ENCODE measurements at places on chromosomes 3 and 15. TPM values are rescaled to one million over a fixed set of nuclear protein-coding genes. Genes with fewer than 3 reads are reported as not detected.

GRCh38 chr3:154701055-154701454 is 271.1 kb upstream of the GPR149 start:
- no peak for DNase-seq

- no peak for DNase-seq
Observed at GRCh38 chr3:38314112-38314763, 32.1 kb downstream of the SLC22A14 start.

GRCh38 chr3:76664816-76665215 is 375.1 kb upstream of the ROBO2 start:
- no peak for DNase-seq

Gene TUSC7
- not detected for total RNA-seq

DNA sequence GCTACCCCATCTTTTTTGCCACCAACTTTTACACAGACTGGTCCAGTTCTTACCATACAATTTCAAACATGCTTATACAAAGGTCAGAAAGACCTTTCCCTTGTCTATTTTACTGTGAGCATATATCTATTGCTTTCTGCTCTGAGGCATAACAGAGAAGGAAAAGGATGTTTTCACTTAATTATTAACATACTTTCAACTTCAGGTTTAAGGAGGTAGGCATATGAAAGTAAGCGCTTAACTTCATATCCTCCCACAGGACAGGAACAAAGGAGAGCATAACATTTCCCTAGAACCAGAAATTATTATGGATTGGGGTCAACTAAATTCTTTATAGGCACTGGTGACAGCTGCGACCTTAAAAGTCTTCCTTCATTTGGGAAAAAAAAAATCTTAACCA is 1.1 kb downstream of the MYEF2 start:
- DNase-seq = no peak

DNA sequence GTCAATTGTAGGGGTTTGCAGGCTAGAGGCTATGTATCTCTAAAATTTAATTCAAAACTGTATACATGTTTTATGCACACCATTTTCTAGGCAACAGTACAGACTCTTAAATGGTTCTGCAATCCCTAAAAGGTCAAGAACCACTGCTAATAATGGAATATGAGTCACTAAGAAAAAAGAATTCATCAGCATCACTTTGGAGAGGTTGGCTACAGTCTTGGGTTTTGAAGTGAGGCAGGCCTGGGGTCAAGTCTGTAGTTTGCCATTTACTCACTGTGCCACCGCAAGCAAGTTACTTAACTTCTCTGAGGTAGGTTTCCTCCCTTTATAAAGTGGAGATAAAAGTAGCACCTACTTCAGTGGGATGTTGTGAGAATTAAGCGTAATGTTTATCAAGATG is 33.7 kb downstream of the THRB start:
- DNase-seq = no peak

Gene NR2E3
- not detected for total RNA-seq

DNA sequence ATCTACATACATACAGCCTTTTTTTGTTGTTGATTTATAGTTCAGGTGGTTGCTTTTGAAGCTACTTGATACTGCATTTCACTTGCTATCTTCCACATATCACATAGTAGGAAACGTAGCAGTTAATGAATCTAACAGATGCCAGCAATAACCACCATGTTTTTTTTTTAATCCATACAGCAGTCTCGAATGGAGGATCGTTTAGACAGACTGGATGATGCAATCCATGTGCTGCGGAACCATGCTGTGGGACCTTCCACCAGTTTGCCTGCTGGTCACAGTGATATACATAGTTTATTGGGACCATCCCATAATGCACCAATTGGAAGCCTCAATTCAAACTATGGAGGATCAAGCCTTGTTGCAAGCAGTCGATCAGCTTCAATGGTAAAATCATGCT is 123.2 kb upstream of the CGNL1 start:
- no peak for DNase-seq

DNA sequence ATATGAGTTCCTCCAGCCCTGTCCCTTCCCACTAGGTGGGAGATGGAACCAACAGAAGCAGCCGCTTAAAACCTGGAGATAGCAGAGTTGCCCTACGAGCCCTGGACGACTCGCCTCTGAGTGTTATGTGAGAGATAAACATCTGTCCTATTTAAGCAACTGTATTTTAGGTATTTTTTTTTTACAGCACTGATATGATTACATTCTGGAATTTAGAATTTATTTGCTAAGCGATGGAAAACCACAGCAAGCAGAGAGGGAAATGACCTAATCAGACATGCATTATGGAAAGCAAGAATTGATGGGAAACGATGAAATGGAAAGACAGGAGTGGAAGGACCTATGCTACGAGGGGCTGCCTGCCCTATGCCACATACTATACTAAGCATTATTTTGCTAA is 379.0 kb upstream of the IL12A start:
- no peak for DNase-seq
